PC-3 (cell line): ENCODE measurements at places on chromosomes 1 and 21.
A peak's percentile ranks its signal among the peaks of the same experiment; 100 is the strongest.

DNA sequence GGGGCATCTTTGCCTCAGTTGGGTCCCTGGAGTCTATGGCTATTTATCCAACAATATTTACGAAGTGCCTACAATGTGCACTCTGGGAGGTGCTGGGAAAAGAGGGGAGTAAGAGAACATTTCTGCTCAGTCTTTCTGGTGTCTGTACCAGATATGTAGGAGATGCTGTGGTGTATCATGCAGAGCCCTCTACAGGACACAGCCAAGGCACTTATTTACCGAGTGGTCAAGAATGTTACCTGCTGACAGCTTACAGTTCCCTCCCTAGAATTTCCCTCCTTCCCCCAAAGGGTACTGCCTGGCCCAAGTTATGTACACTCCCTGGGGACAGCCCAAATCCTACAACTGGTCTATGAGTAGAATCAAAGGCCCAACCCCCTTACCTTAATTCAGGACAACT is 177.7 kb downstream of the C1orf94 start:
- DNase-seq, result no peak

GRCh38 chr1:170881268-170882265 is 53.8 kb upstream of the MROH9 start:
- peak; percentile 70 for DNase-seq

GRCh38 chr1:161531986-161532643 is 7.8 kb downstream of the HSPA6 start:
- DNase-seq, result no peak

- no peak for DNase-seq
These were observed 1.8 kb upstream of the IL10 start for GRCh38 chr1:206774093-206774492.

GRCh38 chr1:25063591-25064416 is 133.7 kb upstream of the RUNX3 start:
- peak; percentile 66 for DNase-seq

DNA sequence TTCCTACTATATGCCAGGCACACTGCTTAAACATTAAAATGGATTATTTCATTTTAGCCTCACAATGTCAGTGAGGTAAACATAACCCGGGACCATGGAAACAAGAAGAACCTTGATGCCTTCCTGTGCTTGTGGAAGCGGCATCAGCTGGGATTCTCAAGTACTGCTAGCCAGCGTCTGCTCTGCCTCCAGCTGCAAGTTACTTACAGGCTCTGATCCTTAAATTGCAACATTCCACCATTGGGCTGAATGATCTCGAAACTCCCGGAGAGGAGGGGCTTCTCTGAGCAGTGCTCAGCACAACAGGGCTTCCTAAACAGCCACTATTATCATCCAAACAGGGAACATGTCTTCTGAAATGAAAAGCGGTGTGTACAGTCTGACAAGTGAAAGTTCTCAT is 6.7 kb upstream of the MAN1C1 start:
- no peak for DNase-seq

- no peak for DNase-seq
These were observed 40.7 kb upstream of the GPR37L1 start for GRCh38 chr1:202081992-202082391.

- DNase-seq, result peak; percentile 41
These were observed 16.2 kb downstream of the KRTAP10-1 start for GRCh38 chr21:44523567-44524413.

DNA sequence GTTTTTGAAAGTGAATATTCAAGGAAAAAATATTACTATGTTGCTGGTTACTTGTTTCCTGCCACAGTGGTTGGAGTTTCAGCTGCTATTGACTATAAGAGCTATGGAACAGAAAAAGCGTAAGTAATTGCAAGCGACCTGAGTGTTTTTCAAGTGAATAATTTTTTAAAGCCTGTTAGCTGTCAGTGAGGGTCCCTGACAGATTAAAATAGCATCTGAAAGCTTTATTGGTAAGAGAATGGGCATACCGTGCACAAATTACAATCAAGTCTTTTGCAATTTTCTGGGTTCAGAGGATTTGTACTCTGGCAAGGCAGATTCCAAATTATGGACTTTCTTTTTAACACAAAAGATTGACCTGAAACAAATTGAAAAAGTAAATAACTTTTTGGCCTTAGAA is 169.7 kb downstream of the ADGRL2 start:
- no peak for DNase-seq

DNA sequence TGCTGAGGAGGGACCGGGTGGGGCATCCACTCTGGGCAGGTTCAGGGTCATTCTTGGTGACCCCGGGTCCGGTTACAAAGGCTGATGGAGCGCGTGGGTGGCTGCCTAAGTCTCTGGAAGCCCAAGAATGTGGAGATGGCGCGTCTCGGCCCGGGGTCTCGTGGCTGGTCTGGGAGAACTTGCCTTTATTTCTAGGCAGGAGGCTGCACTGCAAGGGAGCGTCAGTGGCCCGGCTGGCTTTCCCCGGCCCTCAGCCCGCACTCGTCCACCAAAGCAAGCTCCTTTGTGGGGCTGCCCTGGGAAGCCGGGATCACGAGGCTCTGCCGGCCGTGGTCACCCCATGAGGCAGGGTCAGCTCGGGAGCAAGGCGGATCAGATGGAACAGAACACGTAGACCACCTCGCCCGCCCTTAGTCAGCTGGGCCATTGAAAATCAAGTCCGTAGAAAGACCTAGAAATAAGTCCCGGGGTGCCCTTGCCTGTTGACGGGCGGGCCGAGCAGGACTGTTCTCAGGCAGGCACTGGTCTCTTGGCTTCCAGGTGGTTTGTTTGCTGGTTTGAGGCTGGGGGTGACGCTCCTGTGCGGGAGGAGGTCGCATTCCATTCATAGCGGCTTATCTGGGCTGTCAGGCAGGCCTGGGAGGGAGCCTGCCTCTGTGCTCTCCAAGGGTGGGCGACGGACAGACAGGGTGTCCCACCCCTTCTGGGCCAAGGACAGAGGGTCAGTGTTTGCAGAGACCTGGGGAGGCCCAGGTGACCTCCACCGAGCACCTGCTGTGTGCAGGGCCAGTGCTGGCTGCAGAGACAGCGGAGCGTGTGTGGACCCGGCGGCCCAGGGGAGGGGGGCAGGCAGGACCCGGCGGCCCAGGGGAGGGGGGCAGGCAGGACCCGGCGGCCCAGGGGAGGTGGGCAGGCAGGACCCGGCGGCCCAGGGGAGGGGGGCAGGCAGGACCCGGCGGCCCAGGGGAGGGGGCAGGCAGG is 25.8 kb downstream of the COL18A1 start:
- DNase-seq, result no peak

- peak; percentile 68 for DNase-seq
These were observed 113.2 kb downstream of the RUNX1 start for GRCh38 chr21:34935898-34936297.

DNA sequence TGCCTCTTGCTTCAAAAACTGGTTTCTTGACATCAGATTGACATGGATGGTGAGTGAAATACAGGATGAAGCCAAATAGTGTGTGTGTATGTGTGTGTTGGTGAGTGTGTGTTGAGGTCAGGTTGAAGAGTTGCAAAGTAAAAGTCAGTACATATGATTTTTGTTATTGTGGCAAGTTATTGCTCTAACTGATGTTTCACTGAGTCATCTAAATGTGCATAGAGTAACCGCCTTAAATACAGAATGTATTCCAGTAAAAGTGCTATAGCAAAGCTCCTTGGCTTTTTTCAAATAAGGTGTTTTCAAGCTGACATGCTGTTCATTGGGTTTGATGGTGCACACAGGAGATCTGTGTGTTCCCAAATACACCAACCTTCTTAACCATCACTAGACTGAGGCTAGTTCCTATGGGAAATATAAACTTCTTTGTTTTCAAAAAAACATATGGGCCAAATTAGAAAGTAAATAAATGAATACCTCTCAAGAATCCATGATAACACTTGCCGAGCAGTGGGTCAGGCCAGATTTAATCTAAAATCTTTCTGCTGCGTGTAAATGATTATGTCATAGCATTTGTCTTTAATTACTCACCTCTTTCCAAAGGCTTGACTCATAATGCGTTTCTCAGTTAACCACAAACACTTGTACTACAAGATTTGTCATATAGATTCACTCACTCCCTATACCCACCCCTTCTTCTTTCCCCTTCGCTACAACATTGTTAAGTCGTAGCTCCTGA is 151.1 kb downstream of the LYPLAL1 start:
- peak; percentile 100 for DNase-seq

- DNase-seq, result peak; percentile 50
These were observed 558 bp downstream of the PAXBP1 start for GRCh38 chr21:32770871-32771523.
